ENCODE measurements at places on chromosomes 5 and 9.

DNA sequence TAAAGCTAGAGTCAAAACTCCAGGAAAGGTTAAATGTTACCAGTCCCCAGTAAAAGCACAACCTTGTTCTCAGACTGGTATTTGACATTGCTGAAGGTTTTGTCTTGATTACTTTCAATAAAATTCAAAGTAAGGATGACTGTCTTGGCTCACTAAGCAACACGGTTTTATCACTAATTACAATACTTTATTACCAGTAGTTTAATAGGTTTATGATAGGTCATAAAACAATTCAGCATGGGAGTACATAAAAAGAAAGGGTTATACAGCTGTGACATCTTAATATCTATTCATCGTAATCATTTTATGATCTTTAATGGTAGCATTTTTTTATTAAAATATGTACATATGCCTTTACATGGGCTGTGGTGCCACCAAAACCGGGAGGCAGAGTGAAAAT is 370.7 kb upstream of the IRX2 start:
- DNase-seq = no peak

- DNase-seq = no peak
Measured at GRCh38 chr9:125523681-125524080, 183.3 kb downstream of the MAPKAP1 start.

GRCh38 chr5:123512611-123513461 is 859 bp downstream of the CSNK1G3 start:
- peak; percentile 52 for DNase-seq

DNA sequence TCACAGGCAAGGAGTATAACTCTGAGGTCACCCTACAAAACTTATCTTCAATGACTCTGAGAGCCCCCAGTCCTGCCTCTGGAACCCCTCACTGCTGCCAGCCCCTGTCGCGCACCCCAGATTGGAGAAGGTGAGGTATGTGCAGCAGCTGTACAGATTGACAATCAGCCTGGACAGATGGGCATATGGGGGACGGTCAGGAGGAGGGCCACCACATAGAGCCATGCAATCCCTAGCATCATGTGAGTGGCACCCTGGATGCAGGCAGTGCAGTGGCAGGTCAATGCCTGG is 90.1 kb downstream of the LMX1B start:
- no peak for DNase-seq

- DNase-seq = no peak
Measured at GRCh38 chr9:135284386-135285134, 195.0 kb upstream of the PPP1R26 start.

DNA sequence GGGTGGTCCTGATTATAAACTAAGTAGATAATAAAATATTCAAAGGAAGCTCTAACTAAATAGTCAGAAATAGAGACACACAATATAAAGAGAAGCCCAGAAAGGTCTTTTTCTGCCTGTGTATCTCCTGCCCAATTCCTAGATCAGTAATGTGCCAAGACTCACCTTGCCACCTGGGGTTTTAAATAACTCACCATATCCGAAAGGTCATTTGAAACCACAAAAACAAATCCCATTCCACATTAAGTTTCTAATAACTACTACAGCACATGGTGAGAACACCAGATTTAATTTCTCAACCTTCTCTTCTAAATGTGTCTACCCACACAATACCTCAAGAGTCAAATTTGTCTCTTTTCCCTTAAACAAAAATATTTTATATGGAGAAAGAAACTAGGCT is 75.2 kb downstream of the ZNF608 start:
- no peak for DNase-seq

DNA sequence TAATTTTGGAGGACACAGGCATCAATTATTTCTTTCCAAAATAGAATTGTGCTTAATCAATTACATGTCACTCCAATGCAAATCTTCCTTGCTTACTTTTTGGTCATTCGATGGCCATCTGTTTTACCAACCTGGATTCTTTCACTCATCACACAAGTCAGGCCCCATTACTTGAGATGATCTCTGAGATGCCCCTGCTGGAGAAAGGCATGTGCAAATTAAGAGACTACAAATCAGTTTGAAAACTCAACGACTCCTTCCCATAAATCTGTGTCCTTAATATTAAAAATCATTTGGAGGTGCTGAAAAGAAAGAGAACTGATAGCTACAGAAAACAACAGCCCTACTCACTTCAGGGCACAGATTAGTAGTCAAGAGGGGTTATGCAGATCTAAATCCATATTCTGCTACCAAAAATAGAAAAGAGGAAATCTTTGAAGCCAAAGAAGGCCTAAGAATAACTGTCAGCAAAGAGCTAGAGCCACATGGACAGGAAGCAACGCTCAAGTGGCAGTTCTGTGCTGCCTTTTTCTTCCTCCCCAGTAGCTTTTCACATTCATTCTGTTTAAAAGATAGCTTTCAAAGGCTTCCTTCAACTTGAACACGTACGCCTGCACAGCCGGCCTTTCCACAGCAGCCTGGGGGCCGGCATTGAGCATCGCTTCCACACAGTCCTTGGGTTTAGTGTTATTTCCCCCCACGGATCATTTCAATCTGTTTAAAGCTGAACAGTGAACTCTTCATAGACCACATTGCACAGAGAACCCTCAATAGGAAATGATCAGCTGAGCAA is 79.3 kb upstream of the MAP3K1 start:
- no peak for DNase-seq

DNA sequence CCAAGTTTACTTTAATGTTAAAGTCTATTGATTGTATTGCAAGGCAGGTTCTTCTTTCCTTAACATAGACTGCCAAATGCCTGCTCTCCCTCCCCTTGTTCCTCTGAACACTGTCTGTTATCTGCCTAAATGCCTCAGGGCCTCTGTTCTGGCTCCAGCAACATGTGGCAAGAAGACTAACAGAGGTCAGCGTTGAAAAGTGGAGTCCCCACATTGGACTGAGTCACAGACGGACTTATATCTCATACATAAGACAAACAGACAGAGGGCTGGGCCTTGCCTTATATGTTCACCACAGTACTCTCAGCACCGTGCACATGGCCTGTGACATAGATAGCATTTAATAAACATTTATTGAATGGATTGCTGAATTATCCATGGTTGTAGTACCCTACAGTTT is 91.4 kb downstream of the TSSK1B start:
- no peak for DNase-seq

DNA sequence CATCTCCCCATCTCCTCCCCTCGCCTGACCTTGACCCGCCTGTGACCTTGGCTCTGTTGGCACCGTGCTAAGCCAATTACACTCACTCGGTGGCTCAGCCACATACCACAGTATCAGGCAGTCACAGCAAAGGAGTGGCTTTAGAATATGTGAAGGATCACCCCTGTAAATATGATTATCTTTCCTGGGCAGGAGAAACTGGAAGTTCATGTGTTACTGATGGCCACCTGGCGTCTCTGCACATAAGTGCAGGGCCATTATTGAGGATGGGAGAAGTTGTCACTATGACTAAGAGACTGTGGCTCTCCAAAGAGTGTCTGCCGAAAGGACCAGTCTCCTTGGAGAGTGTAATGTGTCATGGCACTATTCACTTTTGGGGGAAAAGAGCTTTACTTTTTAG is 116.9 kb upstream of the S1PR3 start:
- DNase-seq = no peak

DNA sequence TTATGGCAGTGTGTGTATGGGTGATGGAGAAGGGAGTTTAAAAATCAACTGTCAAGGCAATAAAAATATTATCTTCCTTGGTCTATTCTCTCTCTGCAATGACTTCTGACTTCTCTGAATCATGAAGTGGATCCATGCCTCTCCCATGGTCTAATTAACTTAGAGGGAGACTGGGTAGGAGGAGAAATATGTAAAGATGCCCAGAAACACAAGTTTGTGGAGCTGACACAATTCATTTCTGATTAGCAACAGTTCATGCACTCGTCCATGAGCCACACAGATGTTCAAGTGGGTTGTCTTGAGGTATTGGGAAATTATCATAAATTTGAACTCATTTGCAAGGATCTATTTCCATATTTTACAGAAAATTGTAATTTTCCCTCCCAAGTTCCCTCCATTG is 38.1 kb downstream of the INSYN2B start:
- DNase-seq = no peak

- DNase-seq = no peak
Measured at GRCh38 chr9:85744480-85744879, 2.7 kb upstream of the AGTPBP1 start.

DNA sequence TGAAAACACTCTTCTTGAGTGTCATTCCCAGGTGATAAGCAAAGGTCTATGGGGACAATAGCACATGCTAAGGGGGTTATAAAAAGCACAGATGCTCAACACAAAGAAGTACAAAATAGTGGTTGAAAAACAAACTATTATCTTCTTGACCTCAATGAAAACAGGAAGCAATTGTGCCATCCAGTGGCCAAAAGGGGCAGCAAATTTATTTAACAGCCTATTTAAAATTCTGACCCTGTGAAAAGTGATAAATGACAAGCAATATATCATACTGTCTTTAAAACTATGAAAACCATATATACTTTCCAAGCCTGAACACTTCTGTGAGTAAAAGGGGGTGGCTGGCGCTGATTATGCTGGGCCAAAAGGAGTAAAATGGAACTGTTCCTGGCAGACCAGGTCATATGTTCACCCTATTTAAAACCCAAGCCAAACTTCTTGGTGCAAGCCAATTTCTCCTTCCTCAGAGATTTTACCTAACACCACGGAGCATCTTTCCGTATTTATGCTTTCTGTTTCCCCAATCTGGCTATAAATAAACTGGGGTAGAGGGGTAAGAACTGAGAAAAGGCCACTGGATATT is 29.7 kb downstream of the TEX10 start:
- DNase-seq = no peak

GRCh38 chr9:105007143-105007542 is 79.2 kb upstream of the ABCA1 start:
- DNase-seq = no peak

GRCh38 chr5:15236911-15237508 is 263.0 kb upstream of the FBXL7 start:
- DNase-seq = no peak

- no peak for DNase-seq
Measured at GRCh38 chr9:86795823-86796553, 151.3 kb downstream of the GAS1 start.

GRCh38 chr5:7794823-7795222 is 56.1 kb downstream of the CFAP90 start:
- DNase-seq = no peak

DNA sequence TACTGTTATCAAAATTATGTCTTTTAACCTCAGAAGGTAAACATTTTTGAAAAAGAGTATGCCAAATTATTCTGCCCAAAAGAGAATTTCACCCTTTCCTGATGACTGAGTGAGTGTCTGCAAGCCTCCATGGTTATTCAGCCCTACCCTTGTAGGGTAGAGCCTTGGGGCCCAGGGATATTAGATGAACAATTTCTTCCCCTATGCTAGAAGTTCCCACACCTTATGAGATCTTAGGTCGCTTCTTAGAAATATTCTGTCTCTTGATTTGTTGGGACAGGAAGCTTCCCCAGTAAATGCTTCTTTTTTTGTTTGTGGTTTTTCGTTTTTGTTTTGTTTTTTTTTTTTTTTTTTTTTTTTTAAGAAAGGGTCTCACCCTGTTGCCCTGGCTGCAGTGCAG is 3.1 kb downstream of the CRB2 start:
- DNase-seq = no peak

GRCh38 chr5:78727786-78728761 is 79.5 kb upstream of the LHFPL2 start:
- no peak for DNase-seq

DNA sequence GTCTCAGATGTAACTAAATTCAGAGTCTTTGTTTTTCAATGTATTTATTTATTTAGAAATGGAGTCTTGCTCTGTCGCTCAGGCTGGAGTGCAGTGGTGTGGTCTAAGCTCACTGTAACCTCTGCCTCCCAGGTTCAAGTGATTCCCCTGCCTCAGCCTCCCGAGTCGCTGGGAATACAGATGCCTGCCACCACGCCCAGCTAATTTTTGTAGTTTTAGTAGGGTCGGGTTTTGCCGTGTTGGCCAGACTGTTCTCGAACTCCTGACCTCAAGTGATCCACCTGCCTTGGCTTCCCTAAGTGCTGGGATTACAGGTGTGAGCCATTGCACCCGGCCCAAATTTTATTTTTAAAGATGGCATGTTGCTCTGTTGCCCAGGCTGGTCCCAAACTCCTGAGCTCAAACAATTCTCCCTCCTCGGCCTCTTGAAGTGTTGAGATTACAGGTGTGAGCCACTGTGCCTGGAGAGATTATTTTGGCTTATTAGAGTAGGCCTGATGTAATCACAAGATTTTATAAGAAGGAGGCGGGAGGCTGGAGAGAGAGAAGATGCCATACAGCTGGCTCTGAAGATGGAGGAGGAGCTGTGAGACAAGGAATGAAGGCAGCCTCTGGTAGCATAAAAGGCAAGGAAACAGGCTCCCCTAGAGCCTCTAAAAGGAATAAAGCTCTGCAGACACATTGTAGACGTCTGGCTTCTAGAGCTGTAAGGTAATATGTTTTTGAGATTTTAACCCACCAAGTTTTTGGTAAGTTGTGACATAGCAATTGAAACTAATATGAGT is 12.9 kb upstream of the KLF9 start:
- no peak for DNase-seq

GRCh38 chr5:66608501-66608900 is 12.3 kb downstream of the MAST4 start:
- no peak for DNase-seq

GRCh38 chr5:154071799-154072413 is 33.1 kb downstream of the MFAP3 start:
- no peak for DNase-seq

DNA sequence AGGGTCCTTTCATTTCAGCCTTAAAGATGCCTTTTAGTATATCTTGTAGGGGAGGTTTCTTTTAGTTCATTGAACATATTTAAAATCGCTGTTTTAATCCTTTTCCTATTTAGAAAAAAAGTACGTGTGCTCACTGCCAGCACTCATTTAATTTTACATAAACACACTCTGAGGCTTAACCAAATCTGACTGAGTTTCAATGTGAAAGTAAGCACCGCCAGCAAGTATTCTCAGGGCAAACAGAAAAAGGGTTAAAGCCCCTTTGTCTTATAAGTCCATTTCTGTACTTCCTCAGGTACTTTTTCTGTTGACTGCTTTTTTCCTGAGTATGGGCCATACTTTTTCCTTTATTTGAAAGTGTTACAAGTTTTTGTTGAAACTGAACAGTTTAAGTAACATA is 31.8 kb downstream of the SMC5 start:
- no peak for DNase-seq

DNA sequence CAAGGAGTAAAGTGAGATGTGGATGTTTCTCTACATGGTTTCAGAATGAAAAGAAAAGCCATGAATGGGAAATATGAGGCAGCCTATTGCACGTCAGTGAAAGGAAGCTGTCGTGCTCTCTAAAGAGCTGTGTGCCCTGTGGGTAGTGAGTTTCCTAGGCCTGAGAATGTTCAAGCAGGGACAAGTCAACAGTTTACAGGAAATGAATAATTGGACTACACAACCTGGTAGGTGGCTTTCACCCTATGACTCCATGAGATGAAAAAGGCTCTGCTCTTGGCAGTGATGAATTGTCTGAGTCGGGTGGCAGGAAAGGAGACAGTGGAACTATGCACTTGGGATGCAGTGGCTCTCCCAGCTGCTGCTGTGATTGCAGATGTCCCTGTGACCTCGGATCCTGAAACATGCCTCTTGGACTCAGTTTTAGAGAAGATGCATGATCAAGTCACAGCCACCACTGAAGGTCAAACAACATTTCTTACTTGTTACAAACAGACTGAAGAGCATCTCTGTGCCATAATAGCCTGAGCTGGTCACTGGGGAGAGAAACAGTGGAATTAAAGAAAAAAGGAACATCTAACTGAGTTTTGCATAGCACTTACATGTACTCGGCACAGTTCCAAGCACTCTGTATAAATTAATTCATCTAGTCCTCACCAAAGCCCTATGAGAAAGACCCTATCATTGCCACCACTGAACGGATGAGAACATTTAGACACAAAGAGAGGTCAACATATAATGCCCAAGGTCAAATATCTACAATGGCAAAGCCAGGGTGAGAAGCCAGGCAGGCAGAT is 293.7 kb downstream of the SPOCK1 start:
- DNase-seq = no peak

Measured in activated gamma-delta T cell (primary cell).